Epithelial cell of prostate (primary cell): ENCODE measurements at places on chromosomes 16 and 17.

- no peak for DNase-seq
Observed at GRCh38 chr17:79007504-79008381, 1.8 kb downstream of the CANT1 start.

- no peak for DNase-seq
Observed at GRCh38 chr17:9006175-9006767, 15.0 kb upstream of the NTN1 start.

GRCh38 chr17:62572888-62573401 is 54.5 kb upstream of the MRC2 start:
- no peak for DNase-seq

GRCh38 chr17:41689497-41690299 is 1.0 kb downstream of the EIF1 start:
- no peak for DNase-seq

DNA sequence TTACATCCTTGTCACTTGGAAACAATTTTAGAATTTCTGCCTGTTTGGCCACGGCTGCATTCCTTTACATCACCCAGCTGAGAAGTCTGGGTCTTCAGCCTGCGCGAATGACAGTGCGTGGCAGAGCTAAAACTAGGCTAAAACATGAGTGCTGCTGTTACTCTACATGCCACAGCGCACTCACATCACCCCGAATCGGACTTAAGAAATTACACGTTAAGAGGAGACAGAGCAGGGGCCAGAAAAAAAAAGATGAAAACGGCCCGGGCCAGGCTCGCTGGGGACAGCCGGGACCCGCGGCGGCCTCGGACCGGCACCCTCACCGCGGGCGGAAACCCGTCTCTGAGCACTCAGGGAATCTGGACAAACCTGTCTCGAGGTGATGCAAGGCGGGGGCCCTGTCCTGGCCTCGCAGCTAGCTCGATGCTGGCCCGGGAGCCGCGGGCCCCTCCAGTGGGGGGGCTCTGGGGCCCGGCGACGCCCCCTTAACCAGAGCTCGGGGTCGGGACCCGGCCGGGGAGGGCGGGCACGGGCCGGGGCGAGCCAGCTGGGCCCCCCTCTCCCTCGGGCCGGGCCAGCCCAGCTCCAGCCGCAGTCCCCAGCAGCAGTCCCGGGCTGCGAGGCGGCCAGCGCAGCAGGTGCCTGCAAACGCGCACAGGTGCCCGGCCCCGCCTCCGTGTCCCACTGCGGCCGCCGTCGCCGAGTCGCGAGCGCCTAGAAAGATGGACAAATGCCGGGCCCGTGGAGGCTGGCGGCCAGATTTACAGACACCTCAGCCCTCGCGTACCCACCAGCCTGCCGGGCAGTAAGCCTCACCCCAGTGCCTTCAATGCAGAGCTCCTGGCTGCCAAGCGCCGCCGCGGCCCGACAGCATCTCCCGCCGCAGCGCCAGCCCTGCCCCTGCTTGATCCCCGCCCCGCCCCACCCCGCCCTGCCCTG is at the start of gene AKTIP:
TSS of gene AKTIP (minus strand) at position 879 of the 939 bp plus-strand sequence. CDS start 2,950 bp downstream, outside the sequence.
- no peak for DNase-seq

GRCh38 chr17:325270-326009 is 27.2 kb downstream of the RPH3AL start:
- no peak for DNase-seq

- DNase-seq: no peak
Observed at GRCh38 chr16:59907611-59908010, 1173.5 kb upstream of the GOT2 start.

DNA sequence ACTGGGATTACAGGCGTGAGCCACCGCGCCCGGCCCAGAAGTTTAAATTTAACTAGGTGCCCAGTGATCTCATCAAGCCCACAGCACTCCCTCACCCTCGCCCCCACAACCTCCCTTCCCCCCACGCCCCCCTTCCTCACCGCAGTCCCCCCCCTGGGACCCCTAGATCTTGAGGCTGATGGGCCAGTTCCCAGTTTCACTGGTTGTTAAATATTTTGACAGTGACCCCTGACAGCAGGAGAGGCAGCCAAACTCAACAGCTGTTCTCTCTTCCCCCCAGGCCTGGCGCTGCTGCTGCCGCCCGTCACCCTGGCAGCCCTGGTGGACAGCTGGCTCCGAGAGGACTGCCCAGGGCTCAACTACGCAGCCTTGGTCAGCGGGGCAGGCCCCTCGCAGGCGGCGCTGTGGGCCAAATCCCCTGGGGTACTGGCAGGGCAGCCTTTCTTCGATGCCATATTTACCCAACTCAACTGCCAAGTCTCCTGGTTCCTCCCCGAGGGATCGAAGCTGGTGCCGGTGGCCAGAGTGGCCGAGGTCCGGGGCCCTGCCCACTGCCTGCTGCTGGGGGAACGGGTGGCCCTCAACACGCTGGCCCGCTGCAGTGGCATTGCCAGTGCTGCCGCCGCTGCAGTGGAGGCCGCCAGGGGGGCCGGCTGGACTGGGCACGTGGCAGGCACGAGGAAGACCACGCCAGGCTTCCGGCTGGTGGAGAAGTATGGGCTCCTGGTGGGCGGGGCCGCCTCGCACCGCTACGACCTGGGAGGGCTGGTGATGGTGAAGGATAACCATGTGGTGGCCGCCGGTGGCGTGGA is 15.6 kb downstream of the QPRT start:
- no peak for DNase-seq

DNA sequence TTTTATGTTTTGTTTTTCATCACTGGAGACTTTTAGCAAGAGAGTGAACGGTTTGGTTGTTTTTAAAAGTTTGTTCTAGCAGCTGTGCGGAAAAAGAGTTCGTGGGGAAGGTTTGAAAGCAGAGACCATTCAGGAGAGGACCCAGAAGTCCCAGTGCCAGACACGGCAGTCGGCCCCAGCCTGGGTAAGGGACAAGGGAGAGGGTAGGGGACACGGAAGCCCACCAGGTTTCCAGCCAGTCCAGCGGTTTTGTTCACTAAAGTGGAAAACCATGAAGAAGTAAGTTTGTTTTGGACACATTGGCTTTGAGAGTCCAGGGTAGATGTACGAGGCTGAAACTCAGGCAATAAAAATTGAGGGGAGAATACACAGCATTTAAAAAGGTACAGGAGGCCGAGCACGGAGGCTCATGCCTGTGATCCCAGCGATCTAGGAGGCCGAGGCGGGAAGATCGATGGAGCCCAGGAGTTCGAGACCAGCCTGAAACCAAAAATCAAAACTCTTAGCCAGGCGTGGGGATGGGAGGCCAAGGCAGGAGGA is 56.8 kb upstream of the RPH3AL start:
- DNase-seq: no peak
